Activated CD4-positive, alpha-beta T cell treated with anti-CD3 and anti-CD28 coated beads, Interleukin-2, Interleukin-6, amounts not matched to agents 100 ng/mL and 50 ng/mL, durations not matched to agents 16 hours and 8 hours (primary cell): ENCODE measurements at places on chromosomes 1 and 21.

GRCh38 chr21:29453511-29453910 lies 154.8 kb downstream of the BACH1 start:
- no peak for DNase-seq

DNA sequence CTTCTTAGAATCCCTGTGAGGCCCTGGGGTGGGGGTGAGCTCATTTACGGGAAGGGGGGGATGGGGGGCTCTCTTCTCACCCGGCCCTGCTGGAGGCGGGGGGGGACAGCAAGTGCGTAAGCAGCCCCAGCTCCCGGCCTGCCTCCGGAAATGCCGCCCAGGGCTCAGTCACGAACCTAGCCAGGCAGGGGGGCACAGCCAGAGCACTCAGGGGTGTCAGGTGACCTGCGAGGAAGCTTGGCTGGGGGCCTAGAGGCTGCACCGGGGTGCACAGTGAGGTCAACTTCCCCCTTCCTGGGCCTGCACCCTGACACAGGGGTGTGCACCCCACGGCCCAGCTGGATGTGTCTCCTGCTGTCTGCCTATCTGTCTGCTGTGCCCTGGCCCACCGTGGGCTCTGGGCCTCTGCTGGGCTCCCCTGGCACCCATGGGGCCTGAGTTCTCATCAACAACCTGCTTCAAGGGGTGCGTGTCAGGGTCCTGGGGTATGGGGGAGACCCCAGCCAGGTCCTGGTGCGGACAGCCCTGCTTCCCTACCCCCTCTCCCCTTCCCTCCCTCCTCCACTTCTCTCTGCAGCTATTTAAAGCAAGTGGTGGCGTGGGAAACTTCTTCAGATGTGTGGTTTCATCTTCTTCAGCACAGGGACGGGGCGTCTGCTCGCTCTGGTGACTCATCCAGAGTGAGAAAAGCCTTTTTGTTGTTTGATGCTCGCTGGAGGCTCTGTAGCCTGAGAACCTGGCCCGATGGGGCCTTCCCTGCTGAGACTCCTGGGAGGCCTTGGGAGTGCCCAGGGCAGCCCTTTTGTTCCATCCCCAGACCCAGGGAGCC lies 92.5 kb upstream of the RUNX3 start:
- peak; percentile 96 for DNase-seq

- no peak for DNase-seq
These were observed 135.2 kb downstream of the PSMG1 start for GRCh38 chr21:39048064-39048463.

DNA sequence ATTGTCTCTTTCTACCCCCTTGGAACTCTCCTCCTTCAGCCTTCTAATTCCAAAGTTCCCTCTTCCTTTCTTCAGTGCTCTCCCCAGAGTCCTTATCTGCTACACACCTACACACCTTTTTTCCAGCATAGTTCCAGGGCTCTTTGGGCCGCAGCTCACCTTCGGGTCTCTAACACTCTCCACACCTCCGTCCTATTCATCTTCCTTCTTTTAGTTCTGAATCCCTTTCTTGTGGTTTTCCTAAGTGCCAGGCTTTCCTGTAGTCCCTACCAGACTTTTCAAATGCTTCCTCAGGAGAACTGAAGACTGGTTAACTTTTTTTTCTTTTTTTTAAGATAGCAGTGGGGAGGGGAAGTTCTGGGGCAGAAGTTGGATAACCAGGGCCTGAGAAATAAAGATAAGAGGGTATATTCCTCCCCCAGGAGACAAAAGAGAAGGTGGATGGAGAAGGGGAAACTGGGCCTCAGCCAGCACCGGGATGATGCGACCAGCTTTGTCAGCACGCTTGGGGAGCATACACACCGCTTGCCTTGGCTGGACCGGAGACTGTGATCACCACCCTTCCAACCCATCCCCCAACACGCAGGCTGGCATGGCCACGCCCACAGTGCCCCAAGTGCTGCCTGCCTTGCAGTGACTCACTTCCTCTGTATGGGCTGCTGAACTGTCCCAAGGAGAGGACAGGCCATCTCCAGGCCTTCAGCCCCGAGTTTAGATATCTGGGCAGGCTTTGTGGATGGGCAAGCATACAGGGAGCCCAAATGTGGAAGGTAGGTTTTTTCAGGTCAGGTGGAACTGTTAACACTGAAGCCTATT lies 2.5 kb upstream of the CERS2 start:
- DNase-seq: peak; percentile 93

DNA sequence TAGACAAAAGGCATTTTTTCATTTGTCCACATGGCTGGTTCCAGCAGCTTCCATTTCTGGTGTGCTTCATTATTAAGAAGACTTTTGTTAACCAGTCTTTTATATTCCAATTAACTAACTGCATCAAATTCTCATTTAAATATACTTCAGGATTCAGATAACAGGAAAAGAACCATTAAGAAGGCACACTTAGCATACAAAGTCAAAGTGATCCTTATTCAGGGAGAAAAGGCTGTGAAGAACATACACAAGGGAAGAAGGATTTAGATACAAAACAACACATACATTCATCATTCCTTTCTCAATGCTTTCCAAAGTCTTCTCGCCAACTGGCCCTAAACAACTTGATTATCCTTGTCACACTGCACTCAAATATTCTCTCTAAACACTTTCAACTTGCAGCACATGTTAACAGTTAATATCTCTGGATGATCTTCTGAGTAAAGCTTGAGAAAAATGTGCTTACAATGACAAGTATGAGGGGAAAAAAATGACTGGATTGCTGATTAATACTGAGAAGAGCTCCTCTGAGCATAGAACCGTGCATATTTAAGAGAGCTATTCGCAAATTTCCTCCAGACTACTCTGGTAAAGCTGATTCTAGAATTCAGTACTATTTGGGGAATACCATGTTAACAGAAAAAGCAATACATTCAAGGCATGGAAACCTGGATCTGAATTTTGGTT lies 225.2 kb upstream of the TNR start:
- DNase-seq: peak; percentile 43

- no peak for DNase-seq
These were observed 71.0 kb downstream of the PTGS2 start for GRCh38 chr1:186609183-186609582.

DNA sequence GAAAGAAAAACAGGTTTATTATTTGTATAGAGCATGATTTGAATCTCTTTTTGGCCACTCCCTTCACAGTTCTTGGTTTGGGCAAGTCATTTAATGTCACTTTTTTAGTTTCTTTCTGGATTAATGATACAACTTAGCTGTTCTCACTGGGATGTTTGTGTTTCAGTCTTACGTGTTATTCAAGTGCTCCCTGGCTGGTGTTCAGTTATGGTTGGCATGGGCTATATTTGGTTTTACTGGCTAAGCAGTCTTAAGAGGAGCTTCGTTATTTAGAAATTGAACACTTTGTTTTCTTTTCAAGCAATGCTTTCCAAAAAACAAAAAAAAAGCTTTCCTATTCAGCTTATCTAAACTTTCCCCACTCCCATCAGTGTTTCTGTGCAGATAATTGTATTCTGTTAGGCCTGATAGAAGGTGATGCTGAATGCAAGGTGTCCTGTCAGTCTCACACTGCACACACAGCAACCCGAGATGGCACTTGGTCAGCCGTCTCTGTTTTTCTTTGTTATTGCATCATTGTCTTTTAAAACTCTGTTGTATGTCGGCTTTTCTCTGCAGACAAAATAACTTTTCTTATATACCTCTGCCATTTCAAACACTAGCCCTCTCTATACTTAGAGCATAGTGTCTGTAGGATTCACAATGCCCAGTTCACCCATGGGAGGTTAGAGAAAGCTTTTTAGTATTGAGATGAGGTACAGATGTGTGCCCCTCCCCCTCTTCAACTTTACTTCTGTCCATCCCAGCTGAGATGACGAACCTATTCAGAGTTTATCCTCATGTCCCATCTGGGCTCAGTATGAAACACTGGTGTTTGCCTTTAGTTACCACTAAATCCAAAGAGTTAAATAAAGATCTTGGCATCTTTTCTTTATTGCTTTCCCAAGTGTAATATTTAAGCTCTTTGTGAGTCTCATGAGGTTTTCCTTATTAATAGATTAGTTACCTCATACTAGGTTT lies 80.2 kb downstream of the VPS13D start:
- no peak for DNase-seq
